Fibroblast of the aortic adventitia (primary cell): ENCODE measurements at places on chromosomes 2 and 18. TPM values are rescaled to one million over a fixed set of nuclear protein-coding genes. Genes with fewer than 3 reads are reported as not detected.

Gene RHOB
- total RNA-seq: 40.5 and 82.0 TPM in 2 replicates

Gene TBC1D8
- 12.4 and 21.3 TPM in 2 replicates for total RNA-seq

Gene CGREF1
- 4.7 and 9.3 TPM in 2 replicates for total RNA-seq

Gene CTAGE1
- total RNA-seq: not detected in 2 replicates

Gene ATP6V1C2
- total RNA-seq: not detected in 2 replicates

Gene ATP6V1B1
- total RNA-seq: 0.09 and 0.57 TPM in 2 replicates

Gene ANO7
- total RNA-seq: 1.1 and 1.7 TPM in 2 replicates

Gene ZNF804A
- total RNA-seq: 4.7 and 12.9 TPM in 2 replicates

Gene GALNT14
- total RNA-seq: 0.72 TPM in 1 of 2 replicates, not detected in the other

Gene ZNF24
- total RNA-seq: 16.5 and 29.4 TPM in 2 replicates

Gene MLPH
- total RNA-seq: 5.2 and 6.1 TPM in 2 replicates

Gene POTEC
- under 0.01 TPM in 1 of 2 replicates, not detected in the other for total RNA-seq

Gene FAM237A
- not detected in 2 replicates for total RNA-seq

Gene ONECUT2
- under 0.01 TPM in 2 replicates for total RNA-seq
